Stimulated activated CD4-positive, alpha-beta T cell treated with anti-CD3 and anti-CD28 coated beads, Interleukin-12 subunit alpha, Interleukin-12 subunit beta, amount 100 ng/mL, for 4 hours (primary cell): ENCODE measurements at places on chromosomes 13 and 19.

GRCh38 chr19:32397671-32398101 is 7.9 kb upstream of the DPY19L3 start:
- no peak for DNase-seq

DNA sequence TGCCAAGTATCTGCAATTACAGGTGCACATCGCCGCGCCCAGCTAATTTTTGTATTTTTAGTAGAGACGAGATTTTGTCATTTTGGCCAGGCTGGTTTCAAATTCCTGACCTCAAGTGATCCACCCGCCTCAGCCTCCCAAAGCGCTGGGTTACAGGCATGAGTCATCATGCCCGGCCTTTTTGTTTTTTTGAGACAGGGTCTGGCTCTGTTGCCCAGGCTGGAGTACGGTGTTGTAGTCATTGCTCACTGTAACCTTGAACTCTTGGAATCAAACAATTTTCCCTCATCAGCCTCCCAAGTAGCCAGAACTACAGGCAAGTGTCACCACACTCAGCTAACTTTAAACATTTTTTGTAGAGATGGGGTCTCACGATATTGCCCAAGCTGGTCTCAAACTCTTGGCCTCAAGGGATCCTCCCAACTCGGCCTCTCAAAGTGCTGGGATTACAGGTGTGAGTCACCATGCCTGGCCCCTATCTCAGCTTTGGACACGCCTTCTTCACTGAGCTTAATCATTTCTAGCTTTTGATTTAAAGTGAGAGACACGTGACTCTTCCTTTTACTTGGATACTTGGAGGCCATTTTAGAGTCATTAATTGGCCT is 4.0 kb upstream of the IRGC start:
- no peak for DNase-seq

GRCh38 chr13:93338906-93339305 is 112.3 kb downstream of the GPC6 start:
- DNase-seq, result no peak

GRCh38 chr13:34430294-34430693 is 511.8 kb upstream of the NBEA start:
- no peak for DNase-seq

DNA sequence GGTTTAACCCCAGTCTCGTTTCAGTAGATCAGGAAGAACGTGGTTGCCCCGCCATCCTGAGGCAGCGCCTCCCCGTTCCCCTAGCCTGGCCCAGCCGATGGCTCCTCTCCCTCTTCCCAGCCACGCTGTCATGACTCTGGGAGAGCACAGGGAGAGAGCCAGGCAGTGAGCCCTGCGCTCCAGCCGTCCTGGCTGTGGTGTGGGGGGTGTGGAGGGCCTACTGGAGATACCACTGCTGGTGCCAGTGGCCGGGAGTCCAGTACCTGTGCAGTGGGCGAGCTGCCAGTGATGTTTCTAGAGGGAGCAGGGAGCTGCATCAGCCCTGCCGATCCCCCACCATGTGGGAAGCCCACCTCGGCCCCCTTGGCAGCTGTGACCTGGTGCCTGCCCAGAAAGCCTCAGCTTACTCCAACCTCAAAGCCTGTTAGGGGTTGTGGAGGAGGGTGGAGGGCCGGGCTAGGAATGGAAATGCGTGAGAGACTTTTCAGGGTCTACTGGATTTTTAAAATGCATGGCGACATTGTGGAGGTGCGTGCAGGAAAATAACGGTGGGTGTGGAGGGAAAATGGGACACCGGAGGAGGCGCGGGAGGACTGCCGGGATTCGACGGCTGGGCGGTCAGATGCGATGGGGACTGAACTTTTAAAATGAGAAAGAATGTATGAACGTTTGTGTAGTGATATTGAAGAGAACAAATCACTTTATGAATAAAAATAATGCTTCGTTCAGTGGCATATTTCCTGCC is 4.9 kb downstream of the TEX29 start:
- DNase-seq, result no peak

- no peak for DNase-seq
Measured at GRCh38 chr19:11598103-11598483, 810 bp downstream of the ZNF627 start.

DNA sequence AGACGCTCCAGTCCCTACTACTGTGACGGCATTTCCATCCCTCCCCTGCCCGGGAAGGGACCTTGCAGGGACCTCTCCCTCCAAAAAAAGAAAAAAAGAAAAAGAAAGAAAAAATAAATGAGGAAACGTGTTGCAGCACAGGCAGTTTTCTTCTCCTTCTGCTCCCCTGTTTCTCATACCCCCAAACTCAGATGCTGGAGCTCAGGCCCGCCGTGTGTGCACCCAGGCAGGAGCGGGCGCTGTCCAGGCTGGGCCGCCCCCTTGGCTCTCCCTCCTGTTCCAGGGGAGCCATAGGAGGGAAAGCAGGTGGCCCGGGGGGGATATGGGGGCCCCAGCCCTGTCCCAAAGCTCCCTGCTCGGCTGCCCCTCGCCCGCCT is 5.8 kb downstream of the YIPF2 start:
- DNase-seq, result no peak

DNA sequence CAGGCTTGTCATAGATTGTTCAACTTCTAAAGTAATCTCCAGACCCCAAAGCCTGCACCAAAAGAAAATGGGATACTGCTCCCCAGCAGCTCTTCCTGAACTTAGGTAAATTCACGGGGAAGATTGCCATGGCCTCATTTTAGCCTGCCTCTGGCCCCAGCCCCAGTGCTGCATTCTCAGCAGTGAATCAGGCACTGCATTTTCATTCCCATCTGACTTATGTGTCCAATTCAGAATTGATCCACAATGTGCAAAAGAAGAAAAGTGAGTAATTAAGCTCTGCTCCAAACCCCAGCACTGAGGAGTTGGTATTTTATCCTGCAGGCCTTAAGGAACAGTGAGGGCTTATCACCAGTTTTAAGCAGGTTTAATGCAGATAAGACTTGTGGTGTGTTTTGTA is 176.4 kb downstream of the KCTD12 start:
- DNase-seq, result no peak

DNA sequence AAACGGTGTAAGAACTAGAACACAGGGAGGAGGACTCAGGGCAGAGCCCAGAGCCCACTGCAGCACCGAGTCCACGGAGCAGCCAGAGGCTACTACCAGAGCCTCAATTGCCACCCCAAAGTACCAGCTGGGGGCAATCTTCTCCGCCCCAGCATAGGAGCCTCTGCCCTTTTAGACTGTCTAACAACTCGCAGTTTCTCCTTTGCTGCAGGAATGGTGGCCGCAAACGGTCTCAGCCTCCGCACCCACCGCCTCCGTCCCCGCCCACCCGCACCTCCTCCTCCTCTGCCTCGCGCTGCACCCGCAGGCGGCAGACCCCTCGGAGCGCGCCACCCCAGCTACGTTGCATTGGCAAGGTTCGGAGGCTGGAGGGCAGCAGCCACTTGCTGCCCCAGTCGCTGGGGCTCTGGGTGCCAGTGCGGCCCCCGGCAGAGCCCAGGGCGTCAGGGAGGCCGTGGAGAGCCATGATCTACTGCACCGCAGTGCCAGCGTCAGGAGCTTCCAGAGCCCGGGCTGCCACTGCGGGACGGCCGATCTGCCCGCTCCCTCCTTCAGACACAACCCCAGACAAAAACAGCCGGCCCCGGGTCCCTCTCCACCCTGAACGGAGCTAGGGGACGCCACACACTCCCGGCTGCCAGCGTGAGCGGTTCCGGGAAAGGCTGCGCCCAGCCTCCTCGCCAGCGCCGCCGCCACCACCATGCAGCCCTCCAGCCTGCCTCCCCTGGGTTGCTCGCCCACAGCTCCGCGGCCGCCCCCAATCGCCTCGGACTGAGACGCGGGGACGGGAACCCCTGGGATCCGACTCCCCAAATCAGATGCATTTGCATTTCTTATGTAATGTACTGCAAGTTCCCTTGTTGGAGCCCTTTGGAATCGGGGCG is 1.8 kb downstream of the FGF14 start:
- DNase-seq, result peak; percentile 9

DNA sequence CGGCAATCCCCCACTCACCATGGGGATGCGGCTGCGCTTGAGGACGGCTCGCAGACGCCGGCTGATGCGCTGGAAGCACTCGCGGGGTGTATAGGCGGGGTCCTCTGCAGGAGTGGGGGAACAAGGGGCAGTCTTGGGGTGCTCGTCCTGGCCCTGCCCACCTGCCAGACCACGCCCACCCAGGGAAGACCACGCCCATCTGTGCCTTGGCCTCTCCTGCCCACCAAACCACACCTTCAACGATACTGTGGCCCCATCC is 6.7 kb downstream of the RNU6-9 start:
- DNase-seq, result no peak

DNA sequence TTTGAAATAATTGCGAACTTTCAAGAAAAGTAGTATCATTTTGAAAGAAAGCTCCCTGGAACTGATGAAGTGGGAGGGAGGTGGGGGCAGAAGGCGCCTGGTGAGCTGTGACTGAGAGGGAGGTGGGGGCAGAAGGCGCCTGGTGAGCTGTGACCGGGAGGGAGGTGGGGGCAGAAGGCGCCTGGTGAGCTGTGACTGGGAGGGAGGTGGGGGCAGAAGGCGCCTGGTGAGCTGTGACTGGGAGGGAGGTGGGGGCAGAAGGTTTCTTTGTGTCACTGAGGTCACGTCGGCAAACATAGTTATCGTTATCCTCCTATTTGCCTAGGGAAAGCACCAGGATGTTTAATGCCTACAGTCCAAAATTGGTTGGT is 24.2 kb downstream of the C2CD4C start:
- DNase-seq, result no peak

DNA sequence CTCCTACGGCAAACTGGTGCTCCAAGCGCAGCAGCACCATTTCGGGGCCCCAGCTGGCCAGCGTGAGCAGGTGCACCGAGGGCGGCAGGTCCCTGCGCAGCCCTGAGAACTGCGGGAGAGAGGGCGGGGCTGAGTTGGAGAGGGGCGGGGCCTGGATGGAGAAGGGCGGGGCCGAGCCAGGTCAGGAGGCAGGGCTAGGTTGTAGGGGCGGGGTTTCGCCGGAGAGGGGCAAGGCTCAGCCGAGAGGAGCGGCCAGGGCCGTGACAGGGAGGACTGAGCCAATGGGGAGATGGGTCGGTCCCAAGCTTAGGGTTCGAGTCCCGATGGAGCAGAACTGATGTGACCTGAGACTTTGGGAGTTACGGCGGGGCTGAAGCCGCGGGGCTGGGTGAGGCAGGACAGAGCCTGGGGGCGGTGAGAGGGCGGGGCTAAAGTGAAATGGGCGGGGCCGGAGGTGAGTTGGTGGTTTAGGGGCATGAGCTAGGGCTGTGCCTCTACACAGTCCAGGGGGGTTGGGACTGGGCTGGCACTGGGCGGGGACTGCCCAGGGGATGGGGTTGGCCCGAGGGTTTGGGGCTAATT is 19.0 kb downstream of the MAN2B1 start:
- DNase-seq, result peak; percentile 26

GRCh38 chr19:10713317-10713716 is 4.6 kb upstream of the DNM2 start:
- no peak for DNase-seq

GRCh38 chr13:97273341-97273831 is 51.3 kb downstream of the MBNL2 start:
- no peak for DNase-seq

- no peak for DNase-seq
Measured at GRCh38 chr19:31527443-31527842, 178.2 kb upstream of the TSHZ3 start.

DNA sequence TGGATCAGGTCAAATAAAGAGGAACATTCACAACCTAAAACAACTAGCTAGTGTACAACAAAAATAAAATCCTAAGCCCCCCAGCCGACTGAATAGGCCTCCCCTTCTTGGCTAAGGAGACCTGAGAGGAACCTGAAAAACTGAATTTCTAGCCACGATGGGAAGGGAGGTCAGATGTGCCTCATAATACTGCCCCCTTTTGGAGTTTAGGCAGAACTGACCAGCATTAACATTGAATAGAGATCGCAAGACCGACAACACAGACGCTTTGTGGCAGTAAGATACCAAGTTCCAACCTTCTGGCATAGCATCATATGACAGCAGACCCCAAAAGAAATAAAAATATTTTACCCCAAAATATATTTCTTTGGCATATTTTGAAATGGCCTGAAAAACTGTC is 15.9 kb downstream of the CBY2 start:
- DNase-seq, result no peak

DNA sequence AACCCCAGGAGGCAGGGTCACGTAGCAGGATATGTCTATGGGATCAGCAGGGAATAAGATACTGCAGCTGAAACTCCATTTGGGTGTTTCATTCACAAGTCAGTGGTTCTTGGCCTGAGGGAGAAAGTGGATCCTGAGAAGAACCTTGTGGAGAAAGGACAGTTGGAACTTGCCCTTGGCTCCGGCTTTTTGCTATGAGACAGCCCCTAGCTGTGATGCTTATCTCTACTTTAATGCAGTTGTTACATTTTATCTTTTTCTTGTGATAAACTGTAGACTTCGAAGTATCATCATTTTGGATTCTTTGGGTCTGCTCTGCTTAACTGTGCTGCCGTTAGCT is 6.0 kb upstream of the SCEL start:
- no peak for DNase-seq

GRCh38 chr13:55567721-55568625 is 1572.7 kb upstream of the PRR20A start:
- no peak for DNase-seq

GRCh38 chr19:2613507-2614295 is 88.8 kb downstream of the GNG7 start:
- DNase-seq, result peak; percentile 63

GRCh38 chr19:32189956-32190706 is 155.3 kb upstream of the ZNF507 start:
- DNase-seq, result no peak

DNA sequence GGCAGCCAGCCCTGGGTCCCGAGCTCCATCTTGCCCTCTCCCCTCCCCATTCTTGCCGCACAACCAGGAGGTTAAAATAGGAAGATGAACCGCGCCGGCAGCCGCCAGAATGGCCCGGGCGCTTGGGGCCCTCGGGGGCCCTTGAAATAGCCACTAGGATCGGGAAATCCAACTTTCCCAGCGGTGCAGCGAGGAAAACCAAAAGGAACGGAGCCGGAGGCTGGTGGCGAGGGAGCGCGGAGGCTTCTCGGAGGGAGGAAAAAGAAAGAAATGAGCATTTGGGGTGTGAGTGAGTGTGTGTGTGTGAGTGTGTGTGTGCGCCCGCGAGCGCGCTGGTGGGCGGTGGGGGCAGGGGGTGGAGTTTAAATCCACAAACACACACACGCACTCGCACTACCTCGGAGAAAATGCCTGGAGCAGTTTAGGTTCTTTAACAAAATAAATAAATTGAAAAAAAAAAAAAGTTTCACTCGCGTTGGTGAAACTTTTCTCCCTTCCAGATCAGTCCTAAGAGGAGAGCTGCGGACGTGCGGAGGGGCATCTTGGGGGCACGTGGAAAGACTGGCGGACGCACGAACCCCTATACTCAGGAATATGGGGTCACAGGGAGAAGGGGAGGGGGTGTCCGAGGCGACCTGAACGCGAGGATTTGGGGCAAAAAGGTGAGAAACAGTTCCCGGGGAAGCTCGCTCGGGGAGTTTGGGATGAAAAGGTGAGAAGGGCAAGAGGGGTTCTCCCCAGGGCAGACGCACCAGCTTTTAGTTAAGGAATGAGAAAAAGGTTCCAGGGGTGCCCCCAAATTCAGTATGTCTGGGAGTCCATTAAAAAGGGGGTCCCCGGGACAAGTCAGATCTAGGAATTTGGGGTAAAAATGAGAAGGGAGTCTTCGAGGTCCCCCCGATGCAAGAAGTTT is 1.3 kb downstream of the RFX2 start:
- peak; percentile 60 for DNase-seq
